ENCODE measurements at places on chromosomes 7 and 10.

GRCh38 chr10:27659786-27660185 lies 85.8 kb downstream of the MKX start:
- no peak for DNase-seq

GRCh38 chr7:68684996-68685395 lies 913.3 kb upstream of the AUTS2 start:
- DNase-seq, result no peak

DNA sequence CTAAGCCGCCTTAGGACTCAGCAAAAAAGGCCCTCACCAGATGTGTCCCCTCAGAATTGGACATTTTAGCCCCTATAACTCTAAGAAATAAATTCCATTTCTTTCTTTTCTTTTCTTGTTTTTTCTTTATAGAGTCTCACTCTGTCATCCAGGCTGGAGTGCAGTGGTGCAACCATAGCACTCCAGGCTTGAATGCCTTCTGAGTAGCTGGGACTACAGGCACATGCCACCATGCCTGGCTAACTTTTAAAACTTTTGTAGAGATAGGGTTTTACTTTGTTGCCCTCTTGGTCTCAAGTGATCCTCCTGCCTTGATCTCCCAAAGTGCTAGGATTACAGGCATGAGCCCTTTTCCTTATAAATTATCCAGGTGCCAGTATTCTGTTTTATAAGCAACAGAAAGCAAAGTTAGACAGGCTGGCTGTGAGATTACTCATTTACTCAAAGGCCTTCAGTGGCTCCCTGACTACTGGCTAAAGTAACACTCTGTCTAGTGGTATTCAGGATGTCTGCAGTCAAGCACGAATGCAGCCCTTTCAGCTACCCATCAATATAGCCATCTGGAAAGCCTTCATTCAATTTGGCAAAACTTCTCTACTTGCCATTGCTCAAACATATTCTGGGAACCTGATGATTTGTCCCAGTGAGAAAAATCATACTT lies 128.6 kb downstream of the ICA1 start:
- peak; percentile 56 for DNase-seq

- no peak for DNase-seq
These were observed 1.5 kb downstream of the FAM170B start for GRCh38 chr10:49132362-49132737.

- no peak for DNase-seq
These were observed 1092.8 kb downstream of the KCNMA1 start for GRCh38 chr10:76544789-76545188.

- DNase-seq, result no peak
These were observed 15.4 kb downstream of the LRRC27 start for GRCh38 chr10:132347211-132347930.

GRCh38 chr7:29325476-29325875 lies 130.9 kb downstream of the CHN2 start:
- no peak for DNase-seq

GRCh38 chr7:158405324-158405723 lies 182.3 kb downstream of the PTPRN2 start:
- no peak for DNase-seq

DNA sequence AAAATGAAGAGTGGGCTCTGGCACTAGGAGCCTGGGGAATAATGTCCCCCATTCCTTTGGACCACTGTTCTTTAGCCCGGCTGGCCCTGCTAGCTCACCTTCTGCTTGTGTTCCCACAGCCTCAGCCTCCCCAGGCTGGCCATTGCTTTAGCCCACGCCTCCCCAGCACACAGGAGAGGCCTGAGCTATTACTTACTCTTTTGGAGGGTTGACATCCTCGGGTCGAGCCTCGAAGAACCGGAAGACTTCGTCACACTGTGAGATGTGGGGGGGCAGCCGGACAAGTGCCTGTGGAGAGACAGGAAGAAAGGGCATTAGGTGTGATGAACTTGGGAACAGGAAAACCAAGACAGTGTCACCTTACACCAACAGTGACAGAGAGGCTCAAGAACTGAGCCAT lies 131.3 kb downstream of the SH3PXD2A start:
- DNase-seq, result no peak

GRCh38 chr7:73770002-73770859 lies at the start of gene CLDN3:
Gene CLDN3, minus strand, starts transcription at chr7:73770270. Its CDS starts 221 bp downstream, at chr7:73770049.
- DNase-seq, result peak; percentile 47

GRCh38 chr10:30371954-30372353 lies 22.9 kb upstream of the MTPAP start:
- DNase-seq, result no peak

- DNase-seq, result no peak
These were observed 269.6 kb downstream of the MDFIC start for GRCh38 chr7:115191526-115191925.

DNA sequence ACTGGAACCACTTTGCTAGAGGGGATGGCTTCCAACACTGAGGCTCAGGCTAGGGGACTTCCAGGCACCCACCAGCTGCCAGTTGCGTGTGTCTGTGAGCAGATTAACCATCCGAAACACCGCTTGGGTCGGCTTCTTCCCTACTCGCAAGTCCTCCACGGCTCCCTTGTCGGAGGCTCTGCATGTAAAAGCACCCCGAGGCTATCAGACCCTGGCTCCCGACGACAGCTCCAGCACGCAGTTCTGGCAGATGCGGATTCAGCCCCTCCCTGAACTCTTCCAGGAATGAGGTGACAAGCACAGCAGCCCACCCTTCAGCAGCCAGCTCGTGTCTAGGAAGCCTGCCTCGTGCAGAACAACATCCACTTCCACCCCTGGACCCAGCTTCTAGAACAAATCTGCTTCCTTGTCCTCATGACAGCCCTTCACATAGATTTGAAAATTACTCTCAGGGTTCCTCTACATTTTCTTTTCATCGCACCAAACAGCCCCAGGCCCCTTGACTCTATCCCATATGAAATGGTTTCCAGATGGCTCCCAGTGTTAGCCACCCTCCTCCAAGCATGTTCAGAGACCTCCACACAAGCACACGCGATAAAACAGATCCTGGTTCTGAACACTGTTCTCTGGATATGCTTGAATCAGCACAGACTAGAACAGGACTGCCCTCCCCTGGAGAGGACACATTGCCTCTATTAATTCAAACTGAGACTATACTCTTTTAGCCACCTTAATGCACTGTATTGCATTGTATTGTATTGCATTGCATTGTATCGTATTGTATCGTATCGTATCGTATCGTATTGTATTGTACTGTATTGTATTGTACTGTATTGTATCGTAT lies 44.6 kb downstream of the SLIT1 start:
- no peak for DNase-seq

GRCh38 chr10:451021-451471 lies 238.4 kb downstream of the DIP2C start:
- no peak for DNase-seq

GRCh38 chr10:123100030-123100762 lies 35.6 kb upstream of the HMX3 start:
- DNase-seq, result no peak

- DNase-seq, result no peak
These were observed 193.5 kb upstream of the GPR26 start for GRCh38 chr10:123472606-123473005.

- no peak for DNase-seq
These were observed 33.0 kb upstream of the PPP1R3C start for GRCh38 chr10:91665842-91666241.

DNA sequence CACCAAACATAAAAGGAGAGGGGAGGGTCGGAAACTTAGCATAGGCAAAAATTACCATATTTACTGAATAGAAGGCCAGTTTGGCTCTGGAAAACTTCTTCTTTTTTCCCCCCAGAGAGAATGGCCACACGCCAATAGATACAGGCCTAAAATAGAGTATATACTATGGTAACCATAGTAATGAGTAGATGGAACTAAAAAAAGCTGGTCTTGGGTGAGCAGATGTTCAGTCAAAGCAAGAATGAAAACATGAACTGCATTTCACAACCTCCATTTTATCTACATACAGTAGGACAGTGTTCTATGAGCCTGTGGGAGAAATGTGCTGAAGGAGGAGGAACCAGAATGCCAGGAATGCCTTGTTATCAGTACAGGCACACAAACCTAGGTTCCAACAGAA lies 141.7 kb upstream of the SEMA3A start:
- no peak for DNase-seq

GRCh38 chr7:47941136-47941844 lies 7.0 kb downstream of the PKD1L1 start:
- DNase-seq, result no peak

DNA sequence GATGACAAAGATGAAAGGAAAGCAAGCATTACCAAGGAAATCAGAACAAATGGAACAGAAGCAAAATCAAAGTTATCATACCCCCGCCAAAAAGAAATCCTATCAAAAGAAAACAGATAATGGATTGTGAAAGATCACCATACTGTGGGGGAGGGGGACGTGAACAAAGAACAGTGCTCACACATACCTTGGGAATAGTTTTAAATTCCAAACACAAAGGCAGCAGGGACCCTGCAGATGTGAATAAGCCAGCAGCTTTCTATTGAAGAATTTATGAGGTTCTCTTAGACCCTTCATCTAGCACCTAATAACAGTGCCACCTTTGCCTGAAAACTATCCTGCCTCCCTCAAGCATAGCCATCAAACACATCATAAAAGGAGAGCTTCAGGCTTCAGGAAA lies 94.0 kb downstream of the AKR1D1 start:
- no peak for DNase-seq

DNA sequence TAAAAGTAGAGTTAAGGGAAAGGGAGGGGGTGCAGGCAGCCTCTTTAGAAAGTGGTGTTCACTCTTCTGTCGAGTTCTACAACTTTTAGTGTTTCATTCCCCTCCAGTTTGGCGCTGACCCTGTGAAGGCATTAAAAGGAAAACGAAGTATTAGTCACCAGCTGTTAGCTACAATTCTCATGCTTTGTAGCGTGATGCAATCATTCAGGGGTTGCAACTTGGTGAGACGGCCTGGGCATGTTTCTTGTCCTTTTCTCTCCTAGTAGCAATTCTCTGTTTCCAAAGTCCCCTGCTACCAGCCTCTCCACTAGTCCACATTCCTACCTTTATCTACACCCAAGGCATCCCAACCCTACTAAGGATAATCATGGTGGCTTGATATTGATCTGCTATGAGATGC lies 33.7 kb upstream of the DGKI start:
- no peak for DNase-seq

- DNase-seq, result peak; percentile 53
These were observed 46.6 kb downstream of the BPGM start for GRCh38 chr7:134693256-134693655.

DNA sequence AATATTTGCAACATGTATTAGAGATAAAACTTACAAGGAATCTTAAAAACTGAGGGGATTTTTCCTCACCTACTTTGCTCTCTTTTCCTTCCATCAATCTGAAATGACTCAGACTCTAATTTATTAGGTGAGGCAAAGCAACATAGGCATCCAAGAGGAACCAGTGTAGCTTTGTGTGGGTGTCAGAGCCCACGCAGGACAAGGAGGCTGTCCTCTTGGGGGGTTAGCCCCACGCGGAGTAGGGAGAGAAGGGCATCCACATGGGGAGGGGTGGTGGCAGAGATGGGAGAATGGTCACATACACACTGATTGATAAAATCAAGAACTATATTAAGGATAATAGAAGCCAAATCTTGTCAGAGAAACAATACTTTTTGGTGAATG lies 33.8 kb upstream of the ARMS2 start:
- no peak for DNase-seq

DNA sequence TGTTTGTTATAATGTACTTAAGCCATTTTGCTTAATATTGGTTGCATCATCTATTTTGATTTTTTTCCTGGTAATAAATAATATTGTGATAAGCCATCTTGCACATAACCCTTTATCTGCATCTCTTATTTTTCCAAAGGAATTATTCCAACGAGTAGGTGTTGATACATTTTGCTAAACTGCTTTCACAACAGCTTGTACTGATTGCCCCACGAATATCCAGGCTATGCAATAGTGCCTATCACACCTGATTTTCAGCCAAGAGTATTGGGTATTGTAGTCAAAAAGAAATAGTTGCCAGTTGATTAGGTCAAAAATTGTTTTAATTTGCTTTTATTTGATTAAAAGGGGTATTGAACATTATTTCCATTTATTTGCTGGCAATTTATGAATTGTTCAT lies 20.7 kb downstream of the CREB5 start:
- DNase-seq, result no peak

DNA sequence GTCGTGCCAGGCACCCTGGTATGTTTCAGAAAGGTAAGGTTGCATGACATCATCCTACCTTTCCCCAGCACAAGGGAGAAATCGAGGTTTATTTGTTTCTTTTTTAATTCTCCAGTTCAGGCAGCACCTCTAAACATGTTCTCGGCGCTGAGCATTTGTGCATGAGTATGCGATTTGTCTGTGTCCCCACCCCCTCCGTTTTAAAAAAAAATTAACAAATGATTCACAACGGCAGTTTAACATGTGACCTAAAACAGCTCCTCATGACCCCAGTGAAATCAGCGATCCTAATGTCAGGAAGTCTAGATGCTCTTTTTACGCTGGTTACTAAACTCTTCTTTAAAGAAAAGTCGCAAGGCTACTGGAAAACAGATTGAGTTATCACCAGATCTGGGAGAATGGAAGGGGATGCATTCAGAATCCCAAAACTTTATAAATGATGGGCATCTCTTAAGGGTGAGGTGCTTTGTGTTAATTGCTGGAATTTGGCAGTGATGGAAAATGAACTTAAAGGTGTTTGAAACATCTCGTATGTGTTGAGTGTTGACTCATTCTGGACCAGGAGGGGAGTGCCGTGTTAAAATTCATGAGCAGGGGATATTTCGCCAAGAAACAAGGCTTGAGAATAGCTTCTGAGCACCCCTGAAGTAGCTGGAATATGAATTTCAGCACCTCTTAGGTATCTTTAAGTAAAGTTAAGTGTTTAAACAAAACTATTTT lies 106.8 kb upstream of the PDCD4 start:
- DNase-seq, result no peak

GRCh38 chr10:113180401-113181154 lies 230.5 kb downstream of the TCF7L2 start:
- no peak for DNase-seq

GRCh38 chr7:94380264-94380663 lies 14.4 kb upstream of the COL1A2 start:
- DNase-seq, result no peak

DNA sequence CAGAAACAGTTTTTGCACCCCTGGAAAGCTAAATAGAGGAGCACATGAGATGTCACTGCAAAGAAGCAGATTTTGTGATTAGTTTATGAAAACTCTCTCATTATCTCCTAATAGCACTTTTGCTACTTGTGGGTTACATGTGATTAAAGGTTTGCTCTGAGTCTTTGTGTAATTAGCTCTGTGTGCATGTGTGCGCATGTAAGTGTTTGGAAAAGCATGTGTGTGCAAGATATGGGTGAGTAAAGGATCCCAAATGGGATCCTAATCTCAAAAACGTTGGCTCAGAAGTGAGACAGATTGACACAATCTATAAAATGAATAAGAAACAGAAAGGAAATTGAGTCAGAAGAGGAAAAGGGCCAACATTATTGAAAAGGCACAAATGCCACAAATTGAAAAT lies 104.5 kb downstream of the SKIDA1 start:
- no peak for DNase-seq

GRCh38 chr10:119284679-119285096 lies 77.3 kb downstream of the GRK5 start:
- DNase-seq, result no peak

GRCh38 chr10:17423632-17424186 lies 30.7 kb downstream of the ST8SIA6 start:
- DNase-seq, result no peak

GRCh38 chr10:8803992-8804391 lies 749.5 kb downstream of the GATA3 start:
- DNase-seq, result no peak

Measured in kidney epithelial cell (primary cell).